Stimulated activated CD4-positive, alpha-beta T cell treated with anti-CD3 and anti-CD28 coated beads, Interleukin-1b, Interleukin-23, amount 100 ng/mL, for 1 hour (primary cell): ENCODE measurements at places on chromosomes 16 and 17.

DNA sequence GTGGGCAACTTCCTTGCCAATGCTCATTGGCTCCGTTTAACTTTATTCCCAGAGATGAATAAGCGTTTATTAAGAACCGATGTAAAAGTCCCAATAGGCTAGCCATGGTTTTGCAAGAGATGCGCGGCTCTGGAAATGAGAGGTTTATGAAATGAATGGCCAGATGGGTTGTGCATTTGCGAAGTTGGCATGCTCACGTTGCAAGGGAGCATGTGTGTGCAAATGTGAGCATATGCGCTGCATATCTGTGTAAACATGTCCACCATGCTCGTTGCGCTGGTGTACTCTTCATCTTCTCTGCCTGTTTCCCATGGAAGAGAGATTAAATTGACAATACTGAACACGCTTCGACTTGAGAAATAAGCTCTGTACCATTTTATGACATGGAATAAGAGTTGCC, 848.6 kb upstream of the RBFOX1 start:
- DNase-seq, result no peak

- no peak for DNase-seq
Observed at GRCh38 chr17:17788967-17789366, 47.8 kb downstream of the SREBF1 start.

- no peak for DNase-seq
Observed at GRCh38 chr16:85441890-85442670, 171.0 kb upstream of the GSE1 start.

- DNase-seq, result no peak
Observed at GRCh38 chr17:6061290-6061689, 8.9 kb upstream of the WSCD1 start.

- DNase-seq, result no peak
Observed at GRCh38 chr17:21164216-21164615, 37.5 kb downstream of the DHRS7B start.

DNA sequence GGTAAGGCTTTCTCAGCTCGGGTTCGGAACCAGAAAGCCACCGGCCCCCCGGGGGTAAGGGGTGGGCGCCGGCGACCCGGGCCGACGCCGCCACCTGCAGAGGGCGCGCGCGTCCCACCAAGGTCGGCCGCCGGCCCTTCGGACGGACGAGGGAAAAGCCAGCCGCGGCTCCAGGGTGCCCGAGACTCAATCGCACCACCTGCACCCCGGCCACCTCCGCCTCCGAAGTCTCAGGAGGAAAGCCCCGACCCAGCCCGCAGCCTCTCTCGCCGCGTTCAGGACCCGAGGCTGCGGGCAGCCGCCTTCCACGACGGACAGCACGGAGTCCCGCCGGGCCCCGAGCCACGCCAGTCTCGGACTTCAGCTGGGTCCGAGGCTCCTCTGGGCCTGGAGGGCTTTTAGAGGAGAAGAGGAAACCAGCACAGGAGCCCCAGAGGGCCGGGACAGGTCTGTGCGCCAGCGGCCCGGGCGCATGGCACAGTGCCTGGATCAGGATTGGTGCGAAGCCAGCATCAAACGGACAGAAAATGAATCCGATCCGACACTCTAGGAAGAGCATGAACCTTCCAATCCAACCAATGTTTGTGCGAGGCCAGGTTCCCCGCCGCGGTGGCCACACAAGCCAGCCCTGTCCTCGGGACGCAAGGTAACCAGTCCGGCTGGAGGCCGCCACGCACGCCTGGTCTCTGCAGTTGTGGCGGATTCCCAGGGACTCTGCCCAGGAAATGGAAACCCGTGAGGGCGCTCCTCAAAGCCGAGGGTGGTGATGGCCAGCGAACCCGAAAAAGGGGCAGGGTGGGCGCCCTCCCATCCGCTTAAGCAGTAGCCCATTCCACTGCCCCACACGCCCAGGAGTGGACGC, 6.7 kb downstream of the CBX8 start:
- no peak for DNase-seq
